NCI-H1694 (cell line): ENCODE measurements at places on chromosomes 3 and 15.

DNA sequence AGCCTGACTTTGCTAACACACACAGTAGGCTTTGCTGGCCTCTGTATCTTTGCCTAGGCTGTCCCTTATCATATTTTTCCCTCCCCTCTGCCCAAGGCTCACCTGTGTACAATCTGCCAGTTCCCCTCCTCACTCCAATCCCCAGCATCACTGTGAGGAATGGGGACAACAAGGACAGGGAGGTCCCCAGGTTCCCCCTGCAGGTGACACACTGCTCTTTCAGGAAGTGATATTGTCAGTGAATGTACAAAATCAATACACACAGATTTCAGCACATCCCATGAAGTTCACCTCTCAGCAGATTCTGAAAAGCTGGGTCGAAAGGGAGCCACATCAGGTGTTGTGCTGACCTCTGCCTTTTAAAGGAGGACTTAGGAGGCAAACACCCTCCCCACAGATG lies 177.5 kb downstream of the RAB11A start:
- no peak for DNase-seq

DNA sequence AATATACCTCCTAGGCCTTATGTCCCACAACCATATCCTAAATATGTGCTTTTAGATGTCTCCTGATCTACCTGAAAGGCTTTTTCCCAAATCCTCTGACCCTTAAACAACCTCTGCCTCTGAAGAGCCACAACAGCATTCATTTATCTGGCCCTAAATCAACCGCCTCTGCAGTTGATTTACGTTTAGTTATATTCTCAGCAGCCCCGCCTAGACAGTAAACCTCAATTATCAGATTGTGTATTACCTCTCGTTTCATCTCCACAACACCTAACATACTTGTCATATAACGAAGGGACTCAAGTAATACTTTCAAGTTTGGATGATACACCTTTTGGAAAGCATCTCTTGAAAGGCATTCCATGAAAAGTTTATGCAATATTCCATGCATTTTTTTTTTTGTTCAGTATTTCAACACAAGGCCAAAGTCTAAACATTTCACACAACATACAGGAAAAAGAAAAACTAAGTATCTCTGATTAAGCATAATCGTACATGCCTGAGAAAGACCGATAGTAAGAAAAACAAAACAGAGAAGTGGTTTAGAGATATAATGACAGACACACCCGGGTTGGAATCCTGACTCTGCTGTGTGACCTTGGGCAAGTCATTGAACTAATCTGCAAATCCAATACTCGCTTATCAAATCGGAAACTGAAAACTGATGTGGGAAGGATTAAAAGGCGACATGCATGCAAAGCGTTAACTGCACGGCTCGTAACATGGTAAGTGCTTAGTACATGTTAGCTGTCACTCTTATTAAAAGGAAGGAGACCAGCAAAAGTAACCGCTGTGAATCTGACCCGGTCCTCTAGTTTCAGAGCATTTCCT lies 778 bp downstream of the CRBN start:
- DNase-seq: no peak

DNA sequence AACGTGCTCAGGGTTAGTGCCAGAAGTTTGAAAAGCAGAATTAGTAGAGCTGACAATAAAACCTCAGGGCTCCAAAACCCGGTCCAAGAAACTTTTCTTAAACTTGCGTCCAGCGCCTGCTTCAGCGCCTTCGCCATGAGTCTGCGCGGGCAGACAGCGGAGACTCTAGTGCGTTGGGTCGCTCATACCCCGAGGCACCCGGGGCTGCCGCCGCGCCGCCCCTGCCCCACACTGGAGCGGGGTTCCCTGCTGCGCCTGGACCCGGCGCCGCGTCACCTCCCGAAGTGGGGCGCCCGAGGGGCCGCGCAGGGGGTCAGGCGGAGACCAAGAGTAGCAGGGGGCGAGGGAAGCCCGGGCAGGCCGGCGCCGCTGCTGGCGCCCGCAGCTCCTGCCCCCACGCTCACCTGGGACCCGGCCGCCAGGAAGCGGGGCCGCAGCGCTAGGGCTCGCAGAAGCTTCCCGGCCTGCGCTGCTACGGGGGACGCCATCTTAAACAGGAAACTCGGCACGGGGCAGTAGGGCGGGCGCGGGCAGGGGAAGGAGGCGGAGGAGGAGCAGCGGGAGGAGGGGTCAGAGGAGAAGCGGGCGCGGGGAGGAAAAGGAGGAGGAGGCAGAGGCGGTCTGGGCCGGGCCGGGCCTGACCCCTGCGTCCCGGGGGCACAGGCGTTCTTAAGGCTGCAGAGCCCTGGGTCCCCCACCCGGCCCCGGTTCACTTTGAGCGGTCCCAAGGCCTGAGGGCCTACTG lies at the start of gene SUCLG2:
TSS of gene SUCLG2 (minus strand) at position 514 of the 745 bp plus-strand sequence. CDS start at position 488, 26 bp downstream.
- no peak for DNase-seq

GRCh38 chr3:5239602-5240001 lies 52.1 kb downstream of the EDEM1 start:
- DNase-seq: no peak

DNA sequence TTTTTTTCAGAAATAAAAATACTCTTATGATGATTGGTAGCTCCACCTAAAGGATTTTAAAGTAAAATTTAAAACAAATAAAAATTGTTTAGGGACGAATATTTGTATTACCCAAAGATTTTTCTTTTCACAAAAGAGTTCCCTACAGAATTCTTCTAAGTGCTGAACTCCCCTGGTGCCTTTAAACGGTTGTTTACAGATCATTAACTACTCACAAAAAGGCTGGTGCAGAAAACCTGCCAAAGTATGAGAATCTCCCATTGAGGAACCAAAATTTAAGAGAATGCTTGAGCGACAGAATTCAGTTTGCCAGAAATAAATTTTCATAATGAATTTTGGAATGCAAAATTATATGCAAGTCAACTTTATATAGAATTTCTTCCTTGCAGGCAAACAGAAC lies 497.8 kb upstream of the NR2F2 start:
- no peak for DNase-seq

DNA sequence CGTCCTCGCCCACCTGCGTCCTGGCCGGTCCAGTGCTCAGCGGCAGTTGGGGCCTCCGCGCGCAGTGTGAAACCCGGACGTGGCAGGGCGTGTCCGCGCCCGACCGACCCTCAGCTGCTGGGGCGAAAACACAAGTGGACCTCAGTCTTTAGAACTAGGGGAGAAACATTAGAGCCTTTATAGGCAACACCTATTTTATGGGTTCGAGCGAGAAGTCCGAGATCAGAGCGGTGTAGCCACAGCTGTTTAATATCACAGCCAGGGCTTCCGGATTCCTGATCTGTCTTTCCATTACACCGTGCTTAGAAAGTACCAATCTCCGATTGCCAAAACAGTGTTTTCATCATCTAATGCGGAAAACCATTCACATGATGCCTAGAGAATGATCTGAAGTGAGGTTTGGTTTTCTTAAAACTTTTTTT lies 506 bp downstream of the RAD51 start:
- DNase-seq: no peak

GRCh38 chr3:60024400-60024799 lies 974.6 kb upstream of the CFAP20DC start:
- DNase-seq: no peak

DNA sequence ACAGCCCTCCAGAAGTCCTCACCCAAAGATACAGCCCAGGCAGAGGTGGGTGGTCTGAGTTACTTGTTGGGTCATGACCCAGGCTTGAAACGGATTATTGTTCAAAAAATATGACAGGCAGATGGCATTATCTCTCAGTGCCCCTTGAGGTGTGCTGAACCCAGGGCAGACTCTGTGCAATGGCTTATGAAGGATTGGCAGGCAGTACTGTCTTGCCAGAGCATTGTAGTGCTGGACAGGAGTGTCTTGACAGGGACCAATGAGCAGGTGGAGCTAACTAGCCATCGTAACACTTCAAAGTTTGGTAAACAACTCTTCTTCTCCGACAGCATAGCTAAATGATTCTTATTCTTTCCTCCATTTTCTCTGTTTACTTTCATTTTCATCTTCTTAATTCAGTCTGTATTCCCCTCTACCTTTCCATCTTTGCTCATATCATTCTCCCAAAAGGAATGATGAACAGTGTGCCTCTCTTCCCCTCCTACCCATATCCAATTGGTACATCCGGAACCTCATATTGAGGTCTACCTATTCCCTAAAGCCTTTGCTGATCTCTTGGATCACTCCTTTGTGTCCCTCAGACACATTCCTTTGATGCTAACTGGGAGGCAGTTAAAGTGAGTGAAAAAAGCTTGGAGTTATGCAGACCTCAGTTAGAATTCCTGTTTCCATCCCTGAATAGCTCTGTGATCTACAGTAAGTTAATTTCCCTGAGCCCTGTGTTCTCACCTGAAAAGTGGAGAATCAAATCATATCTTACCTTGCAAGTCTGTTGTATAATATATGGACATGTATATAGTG lies 2.6 kb upstream of the IL20RB start:
- DNase-seq: no peak

DNA sequence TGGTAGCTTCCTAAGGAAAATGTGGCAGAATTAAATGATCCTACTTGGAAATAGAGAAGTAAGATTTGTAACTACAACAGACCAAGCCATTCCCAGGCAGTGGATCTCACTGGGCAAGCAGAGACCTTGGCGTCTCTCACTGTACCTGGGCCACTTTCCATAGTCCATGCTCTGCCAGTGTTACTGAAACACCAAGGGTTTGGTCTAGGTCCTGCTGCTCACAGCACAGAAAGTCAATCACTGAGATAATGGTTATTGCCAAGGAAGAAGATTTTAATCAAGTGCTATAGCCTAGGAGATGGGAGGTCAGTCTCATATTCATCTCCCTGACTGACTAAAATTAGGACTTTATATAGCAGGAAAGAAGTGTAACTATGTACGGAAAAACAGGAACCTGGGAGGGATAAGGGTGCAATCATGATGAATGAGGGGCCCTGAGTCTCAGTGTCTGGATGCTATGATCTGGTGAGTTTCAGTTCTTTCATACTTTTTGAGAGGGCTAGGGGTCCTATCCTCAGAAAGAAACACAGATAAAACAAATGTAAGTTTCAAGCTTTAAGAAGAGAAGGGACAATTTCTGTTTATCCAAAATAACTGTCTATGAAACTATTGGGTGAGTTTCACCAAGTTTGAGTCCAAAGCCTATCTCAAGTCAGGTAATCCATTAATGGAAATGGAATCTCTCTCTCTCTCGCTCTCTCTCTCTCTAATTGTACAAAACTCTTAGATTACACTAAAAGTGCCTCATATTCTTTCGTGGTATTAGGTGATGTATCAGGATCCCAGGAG lies 20.6 kb downstream of the GPR15 start:
- no peak for DNase-seq

DNA sequence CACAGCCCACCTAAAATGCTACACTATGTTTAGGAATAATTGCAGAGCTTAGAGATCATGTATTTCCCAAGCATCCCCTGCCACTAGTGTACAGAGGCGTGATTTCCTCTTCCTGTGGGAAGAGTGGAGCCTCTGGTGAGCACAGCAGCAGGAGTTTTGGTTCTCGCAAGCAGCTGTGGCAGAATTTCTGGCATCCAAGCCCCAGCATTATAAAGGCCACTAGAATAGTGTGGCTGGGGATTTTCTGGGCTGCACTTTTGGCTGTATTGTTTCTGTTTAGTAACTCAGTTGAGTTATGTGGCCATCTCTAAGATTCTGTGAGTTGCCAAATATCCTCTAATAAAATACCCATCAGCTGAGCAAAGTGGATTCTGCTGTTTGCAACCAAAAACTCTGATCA lies 64.7 kb downstream of the GPR176 start:
- no peak for DNase-seq

DNA sequence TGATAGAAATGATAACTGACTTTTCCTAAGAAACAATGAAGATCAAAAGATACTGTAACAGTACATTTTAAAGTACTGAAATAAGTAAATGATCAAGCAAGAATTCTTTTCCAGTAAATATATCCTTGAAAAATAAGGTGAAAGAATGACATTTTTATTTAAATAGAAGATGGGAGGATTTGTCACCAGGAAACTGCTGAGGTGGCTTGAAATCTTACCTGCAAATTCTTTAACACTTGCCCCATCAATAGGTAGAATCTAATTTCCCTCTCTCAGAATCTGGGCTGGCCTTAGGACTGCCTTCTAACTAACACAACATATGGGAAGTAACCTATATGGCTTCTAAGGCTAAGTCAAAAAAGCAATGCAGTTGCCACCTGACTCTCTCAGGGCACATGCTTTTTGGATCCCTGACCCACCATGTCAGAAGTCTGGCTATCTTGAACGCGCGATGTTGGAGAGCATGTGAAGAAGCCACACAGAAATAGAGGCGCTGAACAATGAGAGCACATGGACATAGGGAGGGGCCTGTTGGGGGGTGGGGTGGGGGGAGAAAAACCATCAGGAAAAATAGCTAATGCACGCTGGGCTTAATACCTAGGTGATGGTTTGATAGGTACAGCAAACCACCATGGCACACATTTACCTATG lies 11.5 kb downstream of the ACSBG1 start:
- DNase-seq: no peak

- DNase-seq: no peak
Measured at GRCh38 chr15:52100807-52101442, 11.7 kb downstream of the BCL2L10 start.

GRCh38 chr3:150756491-150757059 lies 6.4 kb downstream of the SIAH2 start:
- DNase-seq: no peak

- DNase-seq: no peak
Measured at GRCh38 chr3:124923833-124924232, 10.7 kb downstream of the MUC13 start.

DNA sequence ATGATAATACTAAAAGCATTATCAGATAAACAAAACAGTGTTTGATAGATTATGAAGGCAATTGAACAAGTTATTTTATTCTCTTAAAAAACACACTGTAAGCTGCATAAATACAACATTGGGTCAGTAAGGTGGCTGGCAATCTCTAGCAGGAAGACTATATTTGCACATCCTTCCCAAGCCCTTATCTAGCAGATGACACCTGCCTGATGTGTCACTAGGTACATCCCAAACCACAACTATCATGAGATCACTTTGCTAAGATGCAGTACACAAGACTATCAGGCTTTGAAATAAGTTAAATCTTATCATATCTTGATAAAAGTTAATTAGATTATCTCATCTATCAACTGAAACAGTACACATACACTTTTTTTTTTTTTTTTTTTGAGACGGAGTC lies 417.4 kb downstream of the MECOM start:
- no peak for DNase-seq

GRCh38 chr3:184786280-184786941 lies 25.6 kb upstream of the VPS8 start:
- DNase-seq: no peak

GRCh38 chr15:66308531-66308930 lies 15.2 kb downstream of the DIS3L start:
- no peak for DNase-seq
